Fibroblast of lung (primary cell): ENCODE measurements at places on chromosomes 13 and 19. TPM values are rescaled to one million over a fixed set of nuclear protein-coding genes. Genes with fewer than 3 reads are reported as not detected.
A peak's percentile ranks its signal among the peaks of the same experiment; 100 is the strongest.

- DNase-seq: no peak
Measured at GRCh38 chr13:43872181-43872580, 7.4 kb downstream of the CCDC122 start.

GRCh38 chr13:108682714-108683113 lies 53.3 kb downstream of the MYO16 start:
- DNase-seq: no peak

DNA sequence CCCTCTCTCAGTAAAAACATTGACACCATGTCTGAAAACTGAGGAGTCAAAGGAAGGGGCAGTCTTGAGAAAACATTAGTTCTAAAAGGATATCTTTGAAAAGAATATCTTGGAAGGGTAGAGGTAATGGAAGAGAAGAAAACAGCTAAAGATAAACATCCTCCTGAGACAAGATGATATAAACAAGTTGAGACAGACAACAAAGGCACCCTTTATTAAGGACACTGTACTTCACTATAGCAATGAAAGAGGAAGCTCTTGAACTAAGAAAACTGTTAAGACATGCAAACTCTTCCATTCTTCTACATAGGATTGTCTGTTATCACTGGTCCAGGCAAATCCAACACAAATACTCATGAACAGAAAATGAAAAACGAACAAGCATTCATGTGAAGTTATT lies 46.3 kb downstream of the MTMR6 start:
- no peak for DNase-seq

- DNase-seq: peak; percentile 74
Measured at GRCh38 chr13:110332750-110333149, 25.7 kb downstream of the COL4A2 start.

GRCh38 chr19:4120559-4121272 lies 3.2 kb downstream of the MAP2K2 start:
- peak; percentile 64 for DNase-seq

GRCh38 chr19:45023048-45023447 lies 15.8 kb upstream of the CLASRP start:
- no peak for DNase-seq

- peak; percentile 61 for DNase-seq
Measured at GRCh38 chr19:49362929-49363267, 682 bp upstream of the TEAD2 start.

GRCh38 chr13:109900741-109901140 lies 114.4 kb upstream of the IRS2 start:
- no peak for DNase-seq

DNA sequence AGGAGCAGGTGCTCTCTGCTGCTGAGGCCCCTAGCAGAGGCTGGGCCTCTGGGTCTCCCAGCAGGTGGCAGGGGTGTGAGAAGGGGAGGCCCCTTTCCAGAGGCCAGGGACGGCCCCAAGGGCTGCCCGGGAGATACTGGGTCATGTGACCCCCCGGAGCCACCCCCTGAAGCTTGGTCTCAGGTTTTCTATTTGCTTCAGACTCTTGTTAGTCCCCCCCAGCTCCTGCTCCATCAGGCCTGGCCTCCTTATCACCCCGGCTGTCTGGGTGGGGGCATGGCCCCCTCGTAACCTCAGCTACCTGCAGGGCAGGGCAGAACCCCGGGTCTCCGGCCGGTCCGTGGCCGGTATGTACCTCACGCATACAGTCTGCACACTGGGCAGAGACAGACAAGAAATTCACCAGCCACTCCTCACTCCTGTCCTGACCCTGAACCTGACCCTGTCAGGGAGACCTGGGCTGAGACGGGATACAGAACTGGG lies 13.2 kb upstream of the TCF3 start:
- DNase-seq: no peak

- DNase-seq: peak; percentile 69
Measured at GRCh38 chr13:66424422-66424821, 805.7 kb downstream of the PCDH9 start.

GRCh38 chr13:102328909-102329308 lies 72.9 kb downstream of the FGF14 start:
- peak; percentile 18 for DNase-seq

- peak; percentile 88 for DNase-seq
Measured at GRCh38 chr13:92843549-92843948, 383.1 kb upstream of the GPC6 start.

- no peak for DNase-seq
Measured at GRCh38 chr13:27466513-27466912, 16.1 kb upstream of the MTIF3 start.

DNA sequence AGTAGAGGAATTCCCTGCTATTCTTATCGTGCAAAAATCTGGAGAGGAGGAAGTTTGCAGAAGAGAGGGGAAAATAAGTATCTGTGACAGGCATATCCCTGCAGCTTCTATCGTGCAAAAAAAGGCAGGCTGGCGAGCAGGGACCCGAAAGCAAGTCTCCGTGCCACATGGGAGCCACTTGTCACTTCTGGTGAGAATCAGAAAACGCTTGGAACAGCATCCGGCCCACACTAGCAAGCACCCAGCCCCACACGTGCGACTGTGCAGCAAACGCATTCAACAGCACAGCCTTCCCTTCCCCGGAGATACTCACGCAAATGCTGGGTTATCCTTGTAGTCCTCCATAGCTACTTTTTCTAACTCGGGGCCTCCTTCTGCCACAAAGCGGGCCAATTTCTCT lies 16.9 kb downstream of the SUGP1 start:
- DNase-seq: no peak

GRCh38 chr13:94682229-94682628 lies 30.1 kb downstream of the SOX21 start:
- no peak for DNase-seq

GRCh38 chr13:113207890-113208420 lies 514 bp downstream of the PCID2 start:
- peak; percentile 61 for DNase-seq

Gene TMEM190
- polyA plus RNA-seq: 0.14 TPM in 1 of 2 replicates, not detected in the other

Gene SPINT2
- 2.1 and 4.6 TPM in 2 replicates for polyA plus RNA-seq

Gene FCAR
- polyA plus RNA-seq: not detected in 2 replicates

Gene LIM2
- polyA plus RNA-seq: not detected in 2 replicates
